ENCODE measurements at places on chromosomes 6 and 20.

GRCh38 chr6:129695373-129696027 is 14.5 kb downstream of the ARHGAP18 start:
- no peak for DNase-seq

DNA sequence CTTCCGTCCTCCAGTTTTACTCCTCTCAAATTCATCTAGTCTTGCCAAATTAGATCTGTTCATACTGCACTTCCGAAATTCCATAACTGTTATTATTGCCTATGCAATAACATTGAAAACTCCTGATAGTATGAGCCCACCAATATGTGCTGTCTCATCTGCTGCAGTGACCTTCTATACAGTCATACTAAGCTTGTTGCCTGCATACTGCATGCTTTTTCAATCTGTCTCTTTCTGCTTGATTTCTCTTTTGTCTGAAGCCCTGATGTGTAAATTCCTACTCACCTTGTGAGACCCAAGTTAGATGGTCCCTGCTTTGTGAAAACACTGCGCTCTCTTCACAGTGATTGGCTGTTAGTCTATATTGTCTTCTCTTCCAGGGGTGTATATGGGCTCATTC is 1.1 kb downstream of the TBP start:
- no peak for DNase-seq

DNA sequence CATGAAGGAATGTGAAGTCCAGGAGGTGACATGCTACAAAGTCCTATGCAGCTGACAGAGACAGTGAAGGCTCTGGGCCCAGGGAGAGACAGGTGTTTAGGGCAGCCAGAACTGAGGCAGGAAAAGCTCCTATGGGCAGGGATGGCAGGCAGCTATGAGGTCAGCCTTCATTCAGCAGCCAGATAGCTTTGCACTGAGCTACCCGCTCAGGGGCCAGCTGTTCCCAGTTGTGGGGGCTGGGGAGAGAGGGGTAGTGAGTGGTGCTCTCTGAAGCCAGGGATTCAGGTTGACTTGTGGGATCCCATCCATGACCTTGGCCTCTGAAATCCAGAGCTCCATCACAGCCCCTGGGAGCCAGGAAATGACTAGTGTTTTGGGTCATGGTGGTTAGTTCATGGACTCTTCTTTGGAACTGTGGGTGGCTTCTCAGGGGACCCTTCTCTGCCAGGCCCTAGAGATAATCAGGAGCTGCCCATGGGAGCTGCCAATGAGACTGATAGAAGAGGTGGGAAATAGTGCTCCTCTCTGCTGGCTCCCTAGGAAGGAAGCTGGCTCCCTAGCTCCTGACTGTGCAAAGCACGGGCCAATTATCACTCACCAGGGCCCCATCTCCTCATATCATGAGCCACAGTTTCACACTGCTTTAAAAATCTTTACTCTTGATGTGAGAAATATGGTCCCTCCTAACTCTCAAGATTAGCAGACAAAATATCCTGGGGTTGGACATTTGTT is 127.7 kb downstream of the VEGFA start:
- DNase-seq: no peak

DNA sequence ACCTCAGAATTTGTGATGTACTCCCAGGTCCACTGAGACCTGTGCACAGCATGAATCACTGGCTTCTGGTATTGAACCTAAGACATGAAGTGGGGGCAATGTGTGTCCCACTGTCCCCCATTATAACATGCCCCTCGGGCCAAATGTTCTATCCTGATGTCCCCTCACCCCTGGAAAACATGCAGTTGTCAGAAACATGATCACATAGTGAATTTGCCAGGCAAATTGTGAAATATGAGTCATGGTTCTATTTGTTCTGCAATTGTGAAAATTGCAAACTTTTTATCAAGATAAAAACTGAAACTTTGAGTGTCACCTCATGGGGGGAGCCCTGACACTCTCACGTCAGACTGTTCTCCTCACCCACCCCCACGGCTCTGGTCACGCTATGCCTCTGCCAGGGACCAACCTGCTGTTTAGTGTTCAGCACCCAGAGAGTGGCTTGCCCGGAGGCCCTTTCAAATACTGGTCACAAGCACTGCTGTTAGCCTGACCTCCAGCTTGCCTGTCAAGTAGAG is 305.3 kb downstream of the CLIC5 start:
- DNase-seq: no peak

DNA sequence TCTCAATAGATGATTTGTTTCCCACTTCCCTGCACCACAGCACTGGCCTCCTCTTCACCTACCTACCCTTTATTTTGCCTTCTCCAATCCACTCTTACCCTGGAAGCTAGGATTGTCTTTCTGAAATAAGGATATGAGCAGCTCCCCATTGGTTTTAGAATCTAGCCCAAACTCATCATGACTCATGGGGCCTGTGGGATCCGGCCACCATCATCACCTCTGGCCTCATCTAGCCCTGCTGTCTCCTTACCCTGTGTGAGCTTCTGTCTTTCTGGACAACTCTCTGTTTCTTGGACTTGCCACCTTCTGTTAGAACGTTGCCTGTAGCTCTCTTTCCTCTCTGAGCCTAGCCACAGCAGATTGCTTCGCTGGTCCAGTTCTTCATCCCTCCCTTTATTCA is 277.1 kb downstream of the PAX1 start:
- DNase-seq: no peak

DNA sequence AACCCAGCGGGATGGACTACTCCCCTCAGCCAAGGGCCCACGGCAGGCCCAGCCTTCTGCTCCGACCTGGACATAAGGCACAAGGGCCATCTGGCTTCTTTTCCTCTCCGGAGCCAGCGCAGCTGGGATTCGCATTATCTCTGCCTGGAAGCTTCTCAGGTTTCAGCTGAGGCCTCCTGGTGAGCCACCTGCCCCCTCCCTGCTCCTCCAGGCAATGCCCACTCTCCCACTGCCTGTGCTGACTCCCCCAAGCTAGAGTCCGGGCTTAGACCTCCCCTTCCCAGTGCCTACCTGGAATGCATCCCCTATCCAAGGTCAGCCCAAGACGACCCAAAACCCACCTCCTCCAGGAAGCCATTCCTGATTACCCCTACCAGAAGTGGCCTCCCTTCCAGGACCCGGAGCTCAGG is 60.7 kb downstream of the EZR start:
- DNase-seq: no peak

DNA sequence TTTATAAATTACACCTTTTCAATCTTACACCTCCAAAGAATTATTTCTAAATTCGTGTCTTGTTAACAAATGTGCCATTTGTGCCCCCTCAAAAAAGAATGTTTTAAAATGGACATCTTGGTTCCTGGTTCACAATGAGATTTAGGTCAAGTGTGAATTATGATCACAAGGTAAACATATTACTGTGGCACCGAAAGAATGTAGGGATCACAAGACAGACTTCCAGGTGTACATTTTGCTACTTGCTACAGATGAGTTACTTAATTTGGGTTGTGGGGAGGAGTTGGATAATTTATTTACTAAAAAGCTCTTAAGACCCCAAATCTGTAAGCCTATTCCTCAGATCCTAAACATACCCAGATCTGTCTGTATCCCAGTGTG is 25.0 kb upstream of the ADTRP start:
- no peak for DNase-seq

- DNase-seq: no peak
These were observed 118.8 kb downstream of the PSMB1 start for GRCh38 chr6:170434117-170434820.

GRCh38 chr6:137357263-137357947 is 136.8 kb downstream of the OLIG3 start:
- no peak for DNase-seq

GRCh38 chr6:43331891-43332290 is 23.3 kb upstream of the CRIP3 start:
- no peak for DNase-seq

DNA sequence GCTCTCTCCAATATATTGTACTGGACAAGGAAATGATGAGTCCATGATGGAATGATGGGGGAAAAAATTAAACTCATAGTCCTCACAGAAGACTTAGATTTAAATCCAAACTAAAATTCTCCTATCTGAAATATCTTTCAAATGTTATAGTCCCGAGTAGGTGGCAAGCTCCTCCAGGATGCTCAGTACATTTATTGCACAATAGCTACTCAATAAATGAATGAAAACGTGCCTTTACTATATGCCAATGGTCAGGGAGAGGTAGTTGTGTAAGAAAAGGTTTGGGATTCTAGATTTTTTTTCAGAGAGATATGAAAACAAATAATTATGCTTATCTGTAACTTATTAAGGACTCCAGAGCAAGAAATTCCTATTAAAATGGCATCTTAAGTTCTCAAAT is 32.8 kb downstream of the HS3ST5 start:
- no peak for DNase-seq

DNA sequence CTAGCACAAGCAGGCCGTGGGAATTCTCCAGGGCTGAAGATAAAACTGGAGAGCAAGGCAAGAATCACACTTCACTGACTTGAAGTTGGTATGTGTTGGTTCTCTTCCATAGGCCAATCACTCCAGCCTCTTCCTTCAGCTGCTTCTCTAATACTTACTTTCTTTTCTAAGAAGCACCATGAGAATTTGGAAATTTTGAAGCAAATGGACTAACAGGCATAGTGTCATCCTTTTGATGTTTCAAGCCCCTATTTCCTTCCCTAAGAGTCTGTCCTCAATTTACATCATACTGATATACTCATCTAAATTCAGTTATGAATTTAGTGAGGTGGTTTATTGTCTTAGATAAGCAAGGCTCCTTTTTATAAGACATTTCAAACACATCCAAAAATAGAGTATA is 24.0 kb downstream of the SLC26A8 start:
- no peak for DNase-seq

Measured in mammary epithelial cell (primary cell).